ENCODE measurements at places on chromosomes 2 and 18.

DNA sequence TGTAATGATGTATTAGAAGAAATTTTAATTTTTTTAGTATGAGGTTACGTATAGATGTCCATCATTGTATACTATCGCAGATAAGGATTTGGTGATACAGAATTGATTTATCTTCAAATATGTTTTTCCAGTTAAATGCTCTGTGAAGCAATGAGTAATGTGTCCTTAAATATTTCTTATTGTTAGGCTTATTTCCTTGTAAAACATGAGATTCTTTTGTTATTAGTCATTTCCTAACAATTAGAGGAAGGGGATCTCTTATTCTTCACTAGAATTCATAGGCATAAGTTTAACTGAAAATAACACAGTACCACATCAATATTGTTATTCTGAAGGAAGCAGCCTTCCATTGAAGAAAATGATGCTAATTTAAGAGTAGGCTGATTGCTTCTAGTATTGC is 15.5 kb upstream of the OTX1 start:
- no peak for DNase-seq

DNA sequence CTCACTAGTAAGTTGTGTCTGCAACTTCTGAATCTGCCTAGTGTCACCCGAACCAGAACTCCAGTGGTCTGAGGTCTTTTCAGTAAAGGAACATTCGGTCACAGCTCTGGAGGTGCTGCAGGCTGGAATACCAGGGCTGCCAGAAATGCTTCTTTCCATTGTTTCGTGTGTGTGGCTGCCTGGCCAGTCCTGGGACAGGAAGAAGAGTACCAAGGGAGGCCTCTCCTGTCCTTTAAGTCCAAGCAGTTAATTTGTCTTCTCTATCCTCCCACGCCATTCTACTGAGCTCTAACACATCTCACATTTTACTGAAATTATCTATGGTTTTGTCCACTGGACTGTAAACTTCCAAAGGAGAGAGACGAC is 196.0 kb downstream of the LNPK start:
- no peak for DNase-seq

GRCh38 chr2:45096996-45097395 is 87.7 kb upstream of the SIX2 start:
- no peak for DNase-seq

DNA sequence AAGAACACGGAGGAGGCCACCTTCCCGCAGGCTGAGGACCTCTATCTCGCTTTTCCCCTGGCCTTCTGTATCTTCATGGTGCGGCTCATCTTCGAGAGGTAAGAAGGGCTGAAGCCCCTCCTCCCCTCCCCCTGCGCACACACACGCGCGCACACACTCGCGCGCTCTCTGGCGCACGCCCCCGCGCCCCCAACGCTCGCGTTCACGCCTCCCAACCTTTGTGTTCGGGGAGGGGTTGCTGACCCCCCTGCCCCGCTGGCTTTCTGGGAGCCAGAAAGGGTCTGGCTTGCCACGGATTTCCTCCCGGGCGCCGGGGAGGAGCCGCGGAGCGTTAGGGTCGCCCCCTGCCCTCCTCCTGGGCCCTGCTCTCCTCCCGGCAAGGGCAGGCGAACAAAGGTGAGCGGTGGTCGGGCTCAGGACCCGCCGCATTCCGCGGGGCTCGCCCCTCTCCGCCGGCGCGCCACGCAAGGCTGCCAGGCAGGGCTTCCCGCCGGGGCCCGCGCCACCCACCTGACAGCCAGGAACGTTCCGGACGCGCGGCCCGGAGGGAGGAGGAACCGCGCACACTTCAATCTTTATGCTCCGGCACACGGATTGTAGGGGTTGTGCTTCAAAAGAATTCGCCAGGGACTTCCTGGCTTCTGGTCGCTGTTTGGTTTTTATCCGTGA is 583 bp downstream of the CERS6 start:
- DNase-seq: no peak
